ENCODE measurements at places on chromosomes 7 and 10. TPM values are rescaled to one million over a fixed set of nuclear protein-coding genes. Genes with fewer than 3 reads are reported as not detected.

GRCh38 chr7:132451161-132451560 is 125.1 kb downstream of the PLXNA4 start:
- no peak for DNase-seq

- no peak for DNase-seq
These were observed 130.9 kb downstream of the CHN2 start for GRCh38 chr7:29325476-29325875.

DNA sequence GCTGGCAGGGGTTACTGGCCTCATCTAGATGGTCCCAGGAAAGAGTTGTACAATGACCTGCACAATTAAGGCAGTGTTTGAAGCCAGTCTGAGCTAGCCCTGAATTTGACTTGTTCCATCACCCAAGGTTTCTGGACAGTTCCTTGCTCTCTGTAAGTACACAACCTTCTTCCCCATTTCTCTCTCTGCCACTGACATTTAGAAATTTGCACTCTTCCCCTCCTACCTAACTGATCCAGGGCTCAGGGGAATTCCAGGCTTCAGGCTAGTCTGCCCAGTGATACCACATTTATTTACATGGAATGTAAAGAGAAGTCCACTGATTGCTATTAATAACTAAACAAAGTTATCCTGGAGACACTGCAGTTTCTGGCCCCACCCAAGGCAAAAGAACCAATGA is 139.0 kb upstream of the GPR26 start:
- no peak for DNase-seq

DNA sequence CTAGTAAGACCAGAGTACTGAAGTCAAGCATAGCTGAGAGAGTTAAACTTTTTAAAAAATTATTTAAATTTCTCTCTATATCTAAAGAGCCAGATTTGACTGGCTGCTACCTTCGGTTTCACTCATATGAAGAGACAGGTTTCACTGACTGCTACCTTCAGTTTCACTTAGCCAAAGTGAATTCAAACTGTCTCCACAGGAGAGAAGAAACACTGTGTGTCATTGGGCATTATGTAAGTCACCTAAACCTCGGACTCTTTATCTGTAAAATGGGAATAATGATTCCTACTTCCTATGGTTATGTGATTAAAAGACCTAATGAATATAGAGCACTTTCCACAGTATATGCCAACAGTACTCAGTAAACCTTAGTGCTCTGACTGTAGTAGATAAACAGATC is 41.6 kb upstream of the MET start:
- no peak for DNase-seq

DNA sequence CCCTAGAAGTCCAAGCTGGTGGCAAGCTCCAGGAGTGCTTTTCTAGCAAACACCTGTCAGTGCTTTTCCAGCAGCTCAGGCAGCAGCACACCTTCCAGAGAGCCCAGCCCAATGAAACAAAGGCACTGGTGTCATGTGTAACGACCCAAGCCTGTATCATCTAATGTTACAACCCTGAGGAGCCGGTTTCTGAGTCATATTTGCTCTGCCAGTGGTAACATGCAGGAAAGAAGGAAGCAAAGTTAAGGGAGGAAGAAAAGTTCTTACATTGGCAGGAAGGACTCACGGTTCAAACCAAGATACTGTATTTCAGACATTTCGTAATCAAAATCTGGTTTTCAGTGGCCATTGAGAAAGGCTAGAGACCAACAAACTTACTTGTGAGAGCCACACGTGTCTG is at the start of gene ANKRD22:
ANKRD22 (minus strand) TSS at position 139 of the 400 bp plus-strand sequence. CDS start 237 bp downstream, outside the sequence.
- no peak for DNase-seq

DNA sequence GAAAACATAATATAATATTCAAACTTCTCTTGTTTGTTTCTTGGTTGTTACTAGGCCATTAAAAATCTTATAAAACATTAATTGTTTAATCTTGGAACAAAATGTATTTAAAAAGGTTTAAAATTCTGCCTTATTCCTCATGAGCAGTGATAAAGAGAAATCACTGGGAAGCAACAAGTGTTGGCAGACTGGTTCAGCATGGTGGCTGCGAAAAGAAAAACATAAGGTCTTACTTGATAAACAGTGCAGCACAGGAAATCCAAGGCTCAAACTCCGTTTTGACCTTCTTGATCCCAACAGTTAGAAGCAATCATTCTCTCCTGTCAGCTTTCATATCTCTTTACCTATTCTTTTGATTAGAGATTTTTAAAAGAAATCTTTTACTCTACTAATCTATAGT is 530.8 kb downstream of the CNTNAP2 start:
- no peak for DNase-seq

GRCh38 chr7:157805713-157806112 is 468.9 kb downstream of the DNAJB6 start:
- no peak for DNase-seq

DNA sequence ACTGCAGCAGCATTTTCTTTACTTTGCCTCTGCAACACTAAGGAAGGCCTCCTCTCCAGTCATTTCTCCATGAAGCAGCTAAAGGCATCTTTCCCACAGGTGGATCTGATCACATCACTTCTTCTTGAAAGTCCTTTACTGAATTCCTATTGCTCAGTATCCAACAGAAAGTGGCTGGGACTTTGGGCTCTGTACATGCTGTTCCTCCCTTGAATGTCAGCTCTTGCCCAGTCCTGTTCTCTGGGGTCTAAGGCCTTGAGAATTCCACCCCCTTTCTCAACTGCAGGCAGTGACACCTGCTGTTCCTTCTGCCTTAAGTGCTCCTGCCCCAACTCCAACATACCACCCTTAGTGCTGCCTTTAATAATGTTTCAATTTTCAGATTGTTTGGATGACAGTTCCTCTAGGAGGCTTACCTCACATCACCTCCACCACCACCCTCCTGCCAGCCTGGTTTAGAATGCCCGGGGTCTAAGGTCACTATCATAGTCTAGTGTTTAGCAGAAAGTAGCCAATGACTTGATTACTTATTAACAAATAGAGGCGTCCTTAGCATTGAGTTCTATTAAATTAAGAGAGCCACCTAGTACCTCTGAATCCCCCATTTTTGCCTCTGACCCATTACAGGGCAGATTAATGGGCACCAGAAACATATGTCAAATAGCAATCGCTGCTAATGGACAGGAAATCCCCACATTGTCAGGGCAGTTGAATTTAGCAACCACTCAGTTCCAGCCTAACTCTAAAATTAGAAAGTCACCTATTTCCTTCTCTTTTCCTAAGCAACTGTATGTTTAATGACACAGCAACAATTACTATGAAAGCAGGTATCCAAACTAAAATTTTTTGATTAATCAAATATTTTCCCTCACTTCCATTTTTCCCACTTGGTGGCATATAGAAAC is 11.4 kb downstream of the INHBA start:
- no peak for DNase-seq

GRCh38 chr10:116766241-116766827 is 24.0 kb upstream of the HSPA12A start:
- no peak for DNase-seq

DNA sequence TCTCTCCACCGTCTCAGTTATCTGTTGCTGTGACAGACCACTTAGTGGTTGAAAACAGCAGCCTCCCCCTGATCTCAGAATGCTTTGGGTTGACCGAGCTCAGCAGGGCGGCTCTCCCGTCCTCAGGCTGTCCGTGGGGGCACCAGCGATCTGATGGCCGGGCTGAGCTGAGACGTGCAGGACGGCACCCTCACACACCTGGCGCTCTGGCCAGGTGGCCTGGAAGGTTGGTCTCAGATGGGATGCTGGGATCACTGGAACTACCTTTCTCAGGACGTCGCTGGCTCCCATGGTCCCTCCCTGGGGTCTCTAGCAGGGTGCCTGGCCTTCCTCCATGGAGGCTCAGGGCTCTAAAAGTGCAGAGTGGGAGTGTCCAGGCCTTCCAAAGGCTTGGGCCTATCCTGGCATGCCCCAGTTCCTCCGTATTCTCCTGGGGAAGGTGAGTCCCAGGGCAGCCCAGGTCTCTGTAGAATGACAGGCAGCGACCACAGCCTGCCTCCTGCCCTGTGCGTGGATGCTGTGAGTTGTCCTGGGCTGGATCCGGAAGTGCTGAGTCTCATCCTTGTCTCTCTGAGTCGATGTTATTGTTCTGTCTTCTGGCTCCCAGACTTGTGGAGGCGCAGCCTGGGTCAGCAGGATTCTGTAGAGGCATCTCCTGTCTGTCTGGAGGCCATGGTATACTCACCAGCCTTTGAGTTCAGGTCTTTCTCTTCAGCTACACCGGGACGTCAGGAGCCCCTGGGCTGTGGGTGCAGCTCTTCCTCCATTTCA is 12.2 kb upstream of the PWWP2B start:
- no peak for DNase-seq

DNA sequence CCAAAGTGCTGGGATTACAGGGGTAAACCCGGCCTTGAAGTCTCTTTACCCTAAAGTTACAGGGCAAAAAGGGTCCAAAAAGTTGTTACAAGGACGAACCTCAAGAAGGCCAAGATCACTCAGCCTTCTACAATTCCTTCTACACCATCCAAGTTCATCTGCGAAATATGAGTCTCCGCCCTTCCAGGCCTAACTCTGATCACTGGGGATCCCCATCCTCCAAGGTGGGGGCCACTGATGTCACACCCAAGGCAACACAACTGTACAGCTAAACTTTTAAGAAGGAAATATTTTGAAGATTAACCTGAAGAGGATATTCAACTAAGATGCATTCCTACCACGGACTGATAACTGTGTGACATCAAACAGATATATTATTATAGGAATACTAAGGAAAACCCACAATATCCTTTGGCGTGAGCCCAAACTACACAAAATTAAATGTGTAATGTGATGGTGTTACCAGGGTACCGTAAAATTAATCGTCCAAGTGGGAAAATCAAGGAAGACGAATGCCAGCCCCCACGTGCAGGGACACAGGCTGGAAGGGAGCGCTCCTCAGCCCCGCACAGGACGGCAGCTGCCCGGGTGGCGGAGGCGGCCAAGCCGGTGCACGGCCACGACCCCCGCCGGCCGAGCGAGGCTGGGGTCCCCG is 1.0 kb downstream of the PAXIP1 start:
- DNase-seq = no peak

DNA sequence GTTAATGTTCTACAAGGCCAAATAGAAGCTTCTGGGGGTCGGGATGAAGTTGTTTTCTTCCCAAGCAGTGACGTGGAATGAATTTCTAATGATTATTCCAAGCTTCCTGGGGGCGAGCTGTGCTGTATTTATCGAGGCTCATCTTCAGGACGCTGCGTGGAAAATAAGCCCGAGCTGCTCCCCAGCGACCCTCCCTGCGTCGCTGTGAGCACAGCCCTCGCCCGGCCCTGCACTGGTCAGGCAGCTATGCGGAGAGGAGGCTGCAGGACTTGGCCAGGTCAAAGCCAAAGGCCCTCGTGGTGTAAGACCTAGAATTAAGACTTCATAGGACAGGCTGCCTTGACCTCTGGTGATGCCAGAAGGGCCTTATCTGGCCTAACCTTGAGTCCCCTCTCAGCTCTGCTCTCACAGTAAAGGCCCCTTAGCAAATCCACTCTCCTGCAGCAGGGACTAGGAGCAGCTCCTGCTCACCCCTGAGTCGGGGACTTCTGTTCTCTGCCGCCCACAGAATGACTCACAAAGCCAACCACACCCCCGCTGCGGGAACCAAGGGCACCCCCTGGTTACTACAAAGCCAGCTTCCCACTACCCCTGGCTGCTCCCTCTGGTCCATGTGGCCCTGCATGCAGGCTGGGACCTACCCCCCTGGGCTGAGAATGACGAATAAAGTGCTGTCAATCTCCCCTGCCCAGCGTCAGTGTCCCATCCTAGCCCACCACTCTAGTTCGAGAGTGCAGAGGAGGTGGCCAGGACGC is 501.6 kb downstream of the TCERG1L start:
- DNase-seq = no peak

DNA sequence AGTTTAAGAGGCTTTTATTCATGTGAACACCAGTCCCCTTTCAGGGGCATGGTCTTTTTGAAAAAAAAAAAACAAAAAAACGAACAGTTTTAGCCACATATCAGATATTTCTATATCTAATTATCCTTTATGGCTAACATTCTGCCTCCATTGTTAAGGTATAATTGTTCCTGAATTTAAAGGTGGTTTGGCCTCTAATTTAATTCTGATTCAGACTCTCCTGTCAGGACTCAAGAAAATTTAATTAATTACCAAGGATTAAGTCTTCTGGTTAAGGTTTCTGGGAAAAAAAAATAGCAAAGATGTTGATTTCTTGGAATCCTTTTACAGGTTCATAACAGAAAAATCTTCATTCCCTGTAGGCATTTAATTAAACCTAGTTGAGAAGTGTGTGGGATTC is 27.4 kb downstream of the COL1A2 start:
- DNase-seq = no peak

- no peak for DNase-seq
These were observed 629.7 kb downstream of the ACTR3B start for GRCh38 chr7:153389261-153389660.

GRCh38 chr10:125531465-125531864 is 151.5 kb downstream of the TEX36 start:
- peak; percentile 11 for DNase-seq

- no peak for DNase-seq
These were observed 1.1 kb downstream of the DDIT4 start for GRCh38 chr10:72274730-72275350.

DNA sequence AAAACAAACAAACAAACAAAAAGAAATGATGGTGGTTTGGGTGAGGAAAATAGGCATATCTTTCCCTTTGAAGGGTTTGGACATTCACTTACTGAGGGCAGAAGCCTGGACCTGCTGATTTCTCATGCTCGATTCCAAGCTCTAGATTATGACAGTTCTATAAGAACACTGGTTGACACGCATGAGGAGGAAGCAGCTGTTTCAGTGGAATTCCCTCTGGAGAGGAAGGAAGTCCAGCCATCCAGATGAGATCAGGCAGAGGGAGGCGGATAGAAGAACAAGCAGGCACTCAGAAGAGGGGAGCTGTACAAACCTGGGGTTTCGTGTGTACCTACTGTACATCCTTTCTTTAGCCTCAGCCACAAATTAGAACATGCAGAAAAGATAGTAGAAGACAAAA is 691.9 kb downstream of the INHBA start:
- no peak for DNase-seq

DNA sequence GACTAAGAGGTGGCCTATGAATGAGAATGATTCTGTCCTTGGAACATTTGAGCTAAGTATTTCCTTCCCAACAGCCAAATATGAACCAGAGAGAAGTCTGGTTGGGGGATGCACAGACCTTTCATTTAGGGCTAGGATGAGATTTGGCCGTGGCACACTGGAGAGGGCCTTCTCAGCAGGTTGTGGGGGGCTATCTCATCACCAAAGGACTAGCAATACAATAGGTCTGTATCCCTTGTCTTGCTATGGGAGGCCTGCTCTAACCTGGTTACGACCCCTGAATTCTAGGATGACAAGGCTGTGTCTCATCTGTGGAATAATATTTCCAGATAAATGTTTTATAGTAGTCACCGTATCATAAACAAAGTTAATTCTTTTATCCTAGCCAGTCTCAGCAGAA is 133.0 kb downstream of the CHRM2 start:
- DNase-seq = no peak

SRRT gene
- 185 TPM for polyA plus RNA-seq

EFCAB10 gene
- polyA plus RNA-seq = 2.1 TPM

ELN gene
- polyA plus RNA-seq = 42.8 TPM

LBX1 gene
- polyA plus RNA-seq = not detected

PIP gene
- polyA plus RNA-seq = not detected

HMX3 gene
- polyA plus RNA-seq = not detected

AZGP1 gene
- 67.1 TPM for polyA plus RNA-seq
